ENCODE measurements at places on chromosomes 7 and 10.

GRCh38 chr10:80407812-80408241 is 524 bp upstream of the PRXL2A start:
- DNase-seq = no peak

DNA sequence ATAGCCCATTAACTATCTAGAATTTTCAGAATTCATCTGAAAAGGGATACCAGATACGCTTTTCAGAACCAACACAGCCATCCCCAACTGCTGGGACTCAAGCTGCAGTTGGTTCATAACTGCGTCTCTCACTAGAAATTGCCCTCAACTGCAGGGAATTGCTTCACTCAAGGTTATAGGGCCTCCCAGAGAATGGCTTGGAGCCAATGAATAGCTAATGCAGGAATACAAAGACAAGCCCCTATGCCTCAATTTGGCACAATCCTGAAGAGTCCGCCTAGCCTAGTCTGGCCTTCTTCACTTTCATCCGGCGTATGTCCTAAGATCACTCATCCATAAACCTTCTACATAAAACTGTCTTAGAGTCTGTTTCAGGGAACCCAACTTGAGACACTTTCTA is 164.0 kb downstream of the SKAP2 start:
- no peak for DNase-seq

DNA sequence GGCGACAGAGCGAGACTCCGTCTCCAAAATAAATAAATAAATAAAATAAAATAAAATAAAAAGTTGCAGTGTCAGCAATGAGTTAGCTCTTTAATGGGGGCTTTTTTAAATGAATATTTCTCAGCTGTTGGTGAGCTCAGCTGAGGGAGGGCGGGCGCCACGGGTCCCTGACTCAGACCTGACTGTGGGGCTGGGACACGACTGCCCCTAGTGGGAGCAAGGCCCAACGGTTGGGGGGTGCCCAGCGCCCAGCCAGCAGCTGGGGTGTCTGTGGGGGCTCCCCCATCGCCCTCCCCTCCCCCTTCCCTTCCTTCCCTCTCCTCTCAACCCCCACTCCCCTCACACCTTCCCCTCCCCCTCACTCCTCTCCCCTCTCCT is 46.6 kb downstream of the PWWP2B start:
- DNase-seq = no peak

DNA sequence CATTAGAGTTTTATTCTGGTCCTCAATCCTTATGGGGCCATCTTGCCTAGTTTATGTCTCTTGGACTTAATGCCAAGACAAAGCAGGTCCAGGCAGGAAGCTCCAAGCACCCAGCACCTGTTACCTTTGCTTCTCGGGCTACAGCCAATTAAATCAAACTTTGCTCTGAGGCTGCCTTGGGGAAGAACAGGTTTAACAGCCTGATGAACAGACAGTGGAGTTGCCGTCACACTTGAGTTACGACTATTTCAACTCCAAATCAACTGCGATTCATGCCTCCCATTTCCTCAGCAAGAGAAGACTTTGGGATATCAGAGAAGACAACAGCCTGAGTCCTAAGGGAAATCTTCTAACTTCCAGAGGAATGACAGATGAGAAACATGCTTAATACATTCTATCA is 62.2 kb downstream of the XPNPEP1 start:
- DNase-seq = no peak

DNA sequence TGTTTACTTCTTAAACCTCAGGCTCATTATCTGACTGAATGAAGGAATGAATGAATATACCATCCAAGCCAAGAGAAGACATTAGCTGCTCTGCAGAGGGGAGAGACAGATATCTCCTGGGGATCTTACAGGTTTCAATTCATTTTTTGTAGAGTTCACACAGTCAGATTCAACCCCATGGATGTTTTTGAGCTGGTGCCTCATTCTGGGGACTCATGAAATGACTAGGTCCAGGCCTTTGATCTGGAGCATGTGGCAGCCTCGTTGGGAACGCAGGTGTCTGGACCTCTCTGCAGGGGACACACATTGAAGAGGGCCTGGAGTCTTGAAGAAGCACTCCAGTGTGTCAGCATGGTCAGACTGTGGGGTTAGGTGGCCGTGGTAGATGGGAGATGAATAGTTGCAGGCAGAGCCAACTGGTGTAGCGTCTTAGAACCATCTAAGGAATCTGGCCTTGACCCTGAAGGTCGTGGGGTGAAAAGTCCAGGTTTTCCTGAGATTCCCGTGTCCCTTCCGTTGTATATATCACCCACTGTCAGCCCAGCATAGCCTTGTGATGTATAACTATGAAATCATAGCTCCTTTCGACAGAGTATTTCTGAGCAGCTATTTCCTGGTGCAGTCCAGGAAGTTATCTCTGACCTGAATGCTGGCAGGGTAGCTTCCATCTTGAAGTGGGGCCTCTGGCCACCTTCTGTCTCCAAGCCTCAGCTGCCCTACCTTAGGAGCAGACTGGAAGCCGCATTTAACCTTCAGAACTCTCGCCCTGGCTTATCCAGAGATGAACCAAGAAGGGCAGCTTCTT is 22.3 kb downstream of the BTBD16 start:
- peak; percentile 46 for DNase-seq

GRCh38 chr7:115146148-115146547 is 224.3 kb downstream of the MDFIC start:
- no peak for DNase-seq

DNA sequence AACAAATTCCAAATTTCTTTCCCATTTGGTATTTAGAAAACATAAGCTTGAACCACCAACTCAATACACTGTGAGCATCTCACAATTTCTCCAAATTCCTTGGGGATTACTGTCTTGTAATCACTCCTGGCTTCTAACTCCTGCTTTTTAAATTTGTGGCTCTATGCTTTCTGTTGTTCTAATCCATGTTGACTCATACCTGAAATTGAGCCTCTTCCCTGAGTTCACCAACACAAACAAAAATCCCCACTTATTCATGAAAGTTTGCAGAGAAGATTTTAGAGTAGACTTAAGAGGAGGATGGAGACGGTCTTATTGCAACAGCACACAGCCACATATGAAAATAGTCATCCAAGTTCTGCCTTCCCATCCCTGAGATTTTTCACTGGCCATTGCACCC is 252.5 kb downstream of the PTEN start:
- DNase-seq = no peak

Measured in osteocyte (in vitro differentiated cells).